Natural killer cell treated with Interleukin-12 subunit alpha and Interleukin-12 subunit beta and Interleukin-15 and Interleukin-18, amount 100 ng/mL, for 72 hours (primary cell): ENCODE measurements at places on chromosomes 1 and 21. TPM values are rescaled to one million over a fixed set of nuclear protein-coding genes. Genes with fewer than 3 reads are reported as not detected.

GRCh38 chr1:29631361-29631760 is 395.0 kb downstream of the PTPRU start:
- H3K4me3 ChIP-seq: no peak overlapping the region
- peak; percentile 45 for DNase-seq
- peaks cover 23% of the 10 kb centered on the region for H3K27me3 ChIP-seq
- H3K4me1 ChIP-seq: no peaks in the 10 kb centered on the region
- no peak overlapping the region for H3K27ac ChIP-seq

GRCh38 chr1:155888481-155888880 is 22.7 kb downstream of the RIT1 start:
- no peak for DNase-seq
- peaks cover 6% of the 10 kb centered on the region for H3K4me1 ChIP-seq
- H3K27ac ChIP-seq: no peak overlapping the region
- H3K4me3 ChIP-seq: no peak overlapping the region
- H3K36me3 ChIP-seq: no peaks in the 10 kb centered on the region
- no peaks in the 10 kb centered on the region for H3K27me3 ChIP-seq

DNA sequence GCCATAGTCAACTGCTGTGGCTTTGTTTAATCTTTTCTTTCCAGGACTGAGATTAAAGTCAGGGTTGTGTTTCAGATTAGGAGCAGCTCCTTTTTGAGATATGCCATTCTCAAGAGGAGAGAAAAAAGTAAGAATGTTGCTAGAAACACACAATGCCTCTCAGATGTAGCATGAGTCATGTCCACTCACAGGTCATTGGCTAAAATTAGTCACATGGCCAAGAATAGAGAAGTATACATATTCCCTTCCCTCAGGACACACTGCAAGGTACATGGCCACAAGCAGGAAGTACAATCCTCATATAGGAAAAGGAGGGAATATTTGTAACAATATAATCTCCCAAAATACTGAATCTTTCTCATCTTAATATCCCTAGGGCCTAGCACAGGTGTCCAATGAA is 141.9 kb upstream of the PTBP2 start:
- H3K4me1 ChIP-seq: no peaks in the 10 kb centered on the region
- no peak overlapping the region for H3K4me3 ChIP-seq
- DNase-seq: no peak

- no peak overlapping the region for H3K4me3 ChIP-seq
- peak overlapping the region; percentile 10 for H3K27ac ChIP-seq
- no peaks in the 10 kb centered on the region for H3K27me3 ChIP-seq
Measured at GRCh38 chr1:193589597-193590040, 403.2 kb upstream of the B3GALT2 start.

GRCh38 chr1:167723707-167724323 is 2.0 kb downstream of the MPZL1 start:
- H3K36me3 ChIP-seq: no peaks in the 10 kb centered on the region
- peaks cover 33% of the 10 kb centered on the region for H3K4me1 ChIP-seq
- peaks cover 10% of the 10 kb centered on the region for H3K27me3 ChIP-seq
- DNase-seq: no peak

DNA sequence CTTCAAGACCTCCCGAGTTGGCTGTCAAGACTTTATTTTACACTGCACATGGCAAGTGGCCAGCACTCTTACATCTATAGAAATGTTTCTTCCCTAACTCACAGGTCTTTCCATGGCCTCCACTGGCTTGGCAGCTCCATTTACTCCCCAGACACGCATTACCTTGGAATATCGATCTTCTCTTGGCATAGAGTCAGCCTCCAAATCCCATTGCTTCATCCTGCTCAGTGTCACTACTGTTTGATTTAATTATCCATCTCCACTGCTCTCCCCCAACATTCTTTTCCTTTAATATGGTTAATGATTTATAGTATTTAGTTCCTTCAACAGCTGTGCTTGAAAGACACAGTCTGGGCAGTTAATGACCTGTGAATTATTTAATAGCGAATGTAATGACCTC is 241.2 kb upstream of the MAP1LC3C start:
- H3K36me3 ChIP-seq: no peaks in the 10 kb centered on the region
- no peaks in the 10 kb centered on the region for H3K4me1 ChIP-seq
- no peak overlapping the region for H3K27ac ChIP-seq

DNA sequence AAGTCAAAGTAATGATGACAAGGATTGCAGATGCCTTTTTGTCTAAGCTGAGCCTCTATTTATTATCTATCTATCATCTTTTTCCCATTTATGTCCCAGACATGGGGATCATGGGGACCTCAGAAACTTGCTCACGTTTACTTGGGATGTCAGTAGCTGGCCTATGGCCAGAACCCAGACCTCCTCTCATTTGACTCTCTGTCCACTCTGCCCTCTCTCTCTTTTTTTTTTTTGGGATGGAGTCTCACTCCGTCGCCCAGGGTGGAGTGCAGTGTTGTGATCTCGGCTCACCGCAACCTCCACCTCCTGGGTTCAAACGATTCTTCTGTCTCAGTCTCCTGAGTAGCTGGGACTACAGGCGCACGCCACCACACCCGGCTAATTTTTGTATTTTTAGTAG is 3.7 kb upstream of the ID3 start:
- peak overlapping the region; percentile 40 for H3K4me3 ChIP-seq
- H3K27me3 ChIP-seq: peaks cover 47% of the 10 kb centered on the region
- H3K4me1 ChIP-seq: peaks cover 35% of the 10 kb centered on the region
- no peaks in the 10 kb centered on the region for H3K36me3 ChIP-seq
- H3K27ac ChIP-seq: peak overlapping the region; percentile 27

DNA sequence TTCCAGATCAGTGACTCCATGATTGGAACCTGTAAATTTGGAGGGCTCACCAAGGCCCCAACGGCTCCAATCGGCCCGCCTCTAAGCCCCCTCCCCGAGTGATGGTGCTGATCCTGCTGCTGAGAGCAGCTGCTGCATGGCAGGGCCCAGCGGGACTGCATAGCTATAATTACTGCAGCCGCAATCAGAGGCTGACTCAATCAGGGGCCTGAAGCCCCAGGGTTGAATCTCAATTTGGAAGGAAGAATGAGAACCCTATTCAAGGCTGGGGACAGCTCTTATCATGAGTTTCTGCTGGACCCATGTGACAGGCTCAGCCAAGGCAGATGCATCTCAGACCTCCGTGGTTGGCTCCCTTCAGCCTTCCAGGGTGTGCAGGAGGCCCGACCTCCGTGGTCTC is 42.8 kb upstream of the MAGOH start:
- no peak overlapping the region for H3K4me3 ChIP-seq
- no peaks in the 10 kb centered on the region for H3K27me3 ChIP-seq
- H3K36me3 ChIP-seq: no peaks in the 10 kb centered on the region
- no peak for DNase-seq
- no peaks in the 10 kb centered on the region for H3K4me1 ChIP-seq
- H3K27ac ChIP-seq: no peak overlapping the region

- H3K27ac ChIP-seq: no peak overlapping the region
- DNase-seq: no peak
- H3K4me3 ChIP-seq: no peak overlapping the region
- H3K27me3 ChIP-seq: no peaks in the 10 kb centered on the region
- no peaks in the 10 kb centered on the region for H3K36me3 ChIP-seq
Measured at GRCh38 chr21:26110715-26111114, 59.9 kb downstream of the APP start.

GRCh38 chr1:209659909-209660308 is 7.7 kb upstream of the LAMB3 start:
- peaks cover 6% of the 10 kb centered on the region for H3K4me1 ChIP-seq
- DNase-seq: no peak
- H3K27ac ChIP-seq: no peak overlapping the region
- peaks cover 15% of the 10 kb centered on the region for H3K27me3 ChIP-seq

GRCh38 chr1:23568608-23569383 is 9.5 kb upstream of the ID3 start:
- no peak for DNase-seq
- peak overlapping the region; percentile 31 for H3K4me3 ChIP-seq
- no peak overlapping the region for H3K27ac ChIP-seq
- peaks cover 57% of the 10 kb centered on the region for H3K27me3 ChIP-seq

DNA sequence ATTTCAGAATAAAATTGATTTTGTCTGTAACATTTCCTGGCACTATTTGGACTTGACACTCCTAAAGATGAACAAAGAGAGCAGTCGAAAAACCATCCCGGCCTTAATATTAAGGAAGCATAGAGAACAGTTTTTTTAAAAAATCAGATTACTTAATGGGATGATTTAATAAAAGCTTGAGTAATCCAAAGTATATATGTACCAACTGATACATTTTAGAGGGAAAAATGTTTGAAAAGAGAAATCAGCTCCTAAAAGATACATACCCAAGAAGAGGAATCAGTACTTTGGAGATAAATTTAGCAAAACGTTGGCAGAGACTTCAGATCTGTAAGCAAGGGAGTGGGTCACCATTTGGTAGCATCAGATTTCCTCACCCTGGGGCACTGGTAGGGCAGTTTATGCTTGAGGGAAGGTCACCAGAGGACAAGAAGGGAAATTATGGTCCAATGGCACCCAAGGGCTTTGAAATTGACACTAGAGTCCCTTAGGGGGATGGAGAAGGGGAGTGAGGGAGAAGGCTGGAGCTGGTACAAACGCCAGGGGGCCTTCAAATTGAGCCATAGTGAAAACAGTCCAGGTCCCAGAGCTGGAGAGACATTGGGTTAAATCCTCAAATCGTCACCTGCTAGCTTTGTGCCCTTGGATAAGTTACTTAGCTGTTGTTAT is 5.9 kb downstream of the SLAMF7 start:
- H3K27me3 ChIP-seq: no peaks in the 10 kb centered on the region
- no peak for DNase-seq
- H3K4me3 ChIP-seq: peak overlapping the region; percentile 89
- peaks cover 78% of the 10 kb centered on the region for H3K36me3 ChIP-seq
- H3K4me1 ChIP-seq: peaks cover 85% of the 10 kb centered on the region

DNA sequence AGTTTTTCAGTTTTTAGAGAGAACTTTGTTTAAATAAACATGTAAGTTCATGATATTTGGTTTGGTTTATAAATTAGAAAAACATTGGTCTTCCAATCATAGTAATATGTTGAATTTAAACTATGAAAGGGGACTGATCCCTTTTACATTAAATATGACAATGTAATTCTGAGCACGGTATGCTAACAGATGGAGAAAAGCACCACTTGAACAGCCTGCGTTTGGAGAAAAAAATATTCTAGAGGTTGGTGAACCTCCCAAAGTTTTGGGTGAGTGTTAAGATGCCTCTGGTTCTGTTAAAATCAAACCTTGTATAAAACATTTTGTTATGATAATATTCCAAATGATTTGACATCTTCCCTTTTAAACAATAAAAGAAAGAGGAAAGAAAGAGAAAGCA is 123.9 kb downstream of the SDCCAG8 start:
- H3K4me3 ChIP-seq: no peak overlapping the region
- no peaks in the 10 kb centered on the region for H3K4me1 ChIP-seq
- no peaks in the 10 kb centered on the region for H3K27me3 ChIP-seq
- H3K36me3 ChIP-seq: peaks cover 7% of the 10 kb centered on the region

GRCh38 chr1:223229756-223230155 is 86.7 kb upstream of the TLR5 start:
- DNase-seq: no peak
- peaks cover 17% of the 10 kb centered on the region for H3K4me1 ChIP-seq

- no peak for DNase-seq
- H3K4me1 ChIP-seq: peaks cover 49% of the 10 kb centered on the region
- H3K27ac ChIP-seq: peak overlapping the region; percentile 78
- no peak overlapping the region for H3K4me3 ChIP-seq
- no peaks in the 10 kb centered on the region for H3K36me3 ChIP-seq
Measured at GRCh38 chr1:32920833-32921232, 19.6 kb upstream of the TMEM54 start.

DNA sequence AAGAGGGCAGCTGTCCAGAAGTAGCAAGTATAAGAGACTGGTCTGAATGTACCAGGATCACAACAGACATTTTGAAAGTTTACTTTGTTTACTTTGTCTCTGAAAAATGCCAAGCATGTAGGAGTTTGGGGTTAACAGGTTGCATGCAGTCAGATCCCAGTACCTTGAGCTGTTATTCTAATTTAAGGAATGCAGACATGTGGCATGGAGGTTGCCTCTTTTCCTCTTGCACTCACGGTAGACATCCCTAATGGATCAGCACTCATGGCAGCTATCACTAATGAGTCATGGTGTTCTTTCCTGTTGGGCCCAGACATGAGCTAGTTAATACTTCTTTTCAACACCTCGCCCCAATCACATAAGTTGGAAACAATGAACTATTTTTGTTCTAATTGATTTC is 67.3 kb downstream of the GADD45A start:
- peaks cover 14% of the 10 kb centered on the region for H3K27me3 ChIP-seq
- no peak for DNase-seq
- H3K36me3 ChIP-seq: no peaks in the 10 kb centered on the region
- H3K4me1 ChIP-seq: no peaks in the 10 kb centered on the region
- H3K4me3 ChIP-seq: no peak overlapping the region
- H3K27ac ChIP-seq: no peak overlapping the region

DNA sequence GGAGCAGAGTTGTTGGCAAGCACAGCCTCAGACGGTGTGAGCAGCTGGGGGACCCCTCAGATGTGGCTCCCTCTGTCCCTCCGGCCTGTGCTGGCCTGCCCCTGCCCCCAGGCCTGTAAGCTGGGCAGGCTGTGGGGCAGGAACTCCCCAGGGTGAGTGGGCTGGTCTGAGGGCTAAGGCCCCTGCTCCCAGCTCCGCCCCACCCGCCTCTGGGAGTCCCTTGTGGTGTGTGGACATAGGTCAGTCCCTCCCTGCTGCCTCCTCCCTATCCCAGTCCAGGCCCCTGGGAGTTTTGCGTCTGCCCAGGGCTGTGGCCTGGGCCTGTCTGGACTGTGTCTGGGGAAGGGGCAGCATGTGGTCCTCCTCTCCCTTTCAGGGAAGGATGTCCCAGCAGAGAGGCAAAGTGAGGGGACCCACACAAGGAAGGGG is 3.6 kb upstream of the VWA1 start:
- H3K27ac ChIP-seq: no peak overlapping the region
- no peaks in the 10 kb centered on the region for H3K36me3 ChIP-seq
- DNase-seq: no peak
- peaks cover 7% of the 10 kb centered on the region for H3K4me1 ChIP-seq

DNA sequence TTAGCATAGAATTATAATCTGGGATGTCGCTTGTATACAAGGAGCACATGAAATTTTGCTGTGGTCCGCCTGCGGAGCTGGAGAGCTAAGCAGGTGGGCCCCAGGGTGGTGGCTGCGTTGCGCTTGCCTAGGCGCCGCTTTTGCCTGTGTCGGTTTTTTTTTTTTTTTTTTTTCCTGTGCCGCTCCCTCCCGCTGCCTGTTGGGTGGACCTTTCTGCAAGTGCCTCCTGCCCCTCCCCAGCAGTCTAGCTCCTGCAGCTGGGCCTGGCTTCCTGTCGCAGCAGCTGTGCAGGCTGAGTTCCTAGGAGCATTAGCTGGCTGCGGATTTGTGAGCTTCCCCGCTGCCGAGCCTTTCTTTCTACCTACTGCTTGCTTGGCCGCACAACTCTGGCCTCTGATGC is 20.6 kb downstream of the PYHIN1 start:
- H3K4me1 ChIP-seq: peaks cover 25% of the 10 kb centered on the region
- H3K27me3 ChIP-seq: no peaks in the 10 kb centered on the region
- peak overlapping the region; percentile 44 for H3K27ac ChIP-seq
- H3K4me3 ChIP-seq: no peak overlapping the region
- peaks cover 56% of the 10 kb centered on the region for H3K36me3 ChIP-seq

The RIPK4 gene
- total RNA-seq: 0.11 TPM

The VANGL2 gene
- not detected for total RNA-seq

The CHI3L1 gene
- 1.6 TPM for total RNA-seq

The RAB3B gene
- total RNA-seq: 0.08 TPM

The ARTN gene
- not detected for total RNA-seq

The NUF2 gene
- total RNA-seq: 52.2 TPM
